ENCODE measurements at places on chromosomes 3 and 15.

DNA sequence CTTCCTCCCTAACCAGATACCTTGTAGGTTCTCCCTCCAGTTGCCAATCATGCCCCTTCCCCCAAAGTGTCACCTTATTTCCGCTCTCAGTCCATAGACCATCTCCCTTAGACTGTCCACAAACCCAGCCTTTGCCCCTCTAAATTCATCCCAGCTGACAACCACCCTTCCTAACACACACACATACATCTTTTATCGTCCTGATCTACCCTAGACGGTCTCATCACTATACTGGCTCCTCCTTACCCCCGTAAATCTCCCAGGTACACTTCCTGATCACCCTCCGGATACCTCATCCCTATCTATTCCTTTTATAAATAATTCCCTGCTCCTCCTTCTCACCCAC is 828 bp downstream of the THOC7 start:
- DNase-seq = no peak

GRCh38 chr15:60605879-60606307 is 127.0 kb upstream of the ICE2 start:
- peak; percentile 67 for DNase-seq

GRCh38 chr3:111648991-111649579 is 53.9 kb upstream of the ZBED2 start:
- DNase-seq = no peak

DNA sequence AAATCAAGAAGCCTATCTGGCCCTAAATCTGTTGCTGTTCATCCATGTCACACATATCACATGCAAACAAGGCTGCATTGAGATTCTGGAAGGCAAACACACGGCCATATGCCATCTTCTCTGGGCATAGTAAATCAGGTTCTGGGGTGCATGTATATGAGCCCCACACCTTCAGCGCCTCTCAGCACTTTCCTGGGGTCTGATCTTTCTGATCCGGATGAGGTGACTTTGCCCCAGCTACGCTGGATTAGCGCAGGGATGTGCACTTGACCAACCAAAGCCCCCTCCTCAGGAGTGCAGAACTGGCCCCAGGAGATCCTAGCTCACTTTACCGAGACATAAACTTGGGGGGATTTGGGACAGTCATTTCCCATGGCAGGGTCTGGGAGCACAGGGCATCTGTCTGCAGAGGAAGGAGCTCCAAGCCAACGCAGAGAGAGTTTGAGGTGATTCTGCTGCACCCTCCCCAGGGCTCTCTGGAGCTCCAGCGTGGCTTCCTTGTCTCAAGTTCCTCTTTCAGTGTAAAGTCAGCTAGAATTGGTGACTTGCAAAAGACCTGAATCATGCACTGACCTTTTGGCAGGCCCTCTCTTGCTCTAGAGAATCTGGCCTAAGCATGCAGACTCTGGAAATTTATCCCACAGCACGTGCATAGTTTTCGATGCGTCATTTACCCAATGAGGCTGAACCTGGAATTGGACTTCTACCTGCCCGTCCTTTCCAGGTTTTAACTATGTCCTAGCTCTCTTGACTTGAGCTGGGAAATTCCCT is 63.5 kb upstream of the KLF13 start:
- DNase-seq = peak; percentile 38

DNA sequence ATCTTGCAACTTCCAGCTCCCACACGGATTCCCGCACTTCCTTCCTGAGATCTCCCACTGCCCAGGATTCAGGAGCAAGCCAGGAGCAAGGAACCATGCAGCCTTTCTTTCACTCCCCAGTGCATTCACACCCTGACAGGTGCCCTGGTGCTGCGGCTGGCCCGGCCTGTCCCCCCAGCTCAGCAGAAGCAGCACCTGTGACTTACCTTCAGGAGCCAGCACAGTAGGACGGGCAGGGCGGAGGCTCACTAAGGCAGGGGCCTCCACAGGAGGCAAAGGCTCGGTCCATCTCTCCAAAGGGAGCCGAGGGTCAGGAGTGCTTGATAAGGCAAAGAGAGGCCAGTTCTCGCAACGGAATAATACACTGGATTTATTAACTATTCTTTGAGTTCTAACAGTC is 4.8 kb downstream of the ANKRD63 start:
- DNase-seq = no peak

DNA sequence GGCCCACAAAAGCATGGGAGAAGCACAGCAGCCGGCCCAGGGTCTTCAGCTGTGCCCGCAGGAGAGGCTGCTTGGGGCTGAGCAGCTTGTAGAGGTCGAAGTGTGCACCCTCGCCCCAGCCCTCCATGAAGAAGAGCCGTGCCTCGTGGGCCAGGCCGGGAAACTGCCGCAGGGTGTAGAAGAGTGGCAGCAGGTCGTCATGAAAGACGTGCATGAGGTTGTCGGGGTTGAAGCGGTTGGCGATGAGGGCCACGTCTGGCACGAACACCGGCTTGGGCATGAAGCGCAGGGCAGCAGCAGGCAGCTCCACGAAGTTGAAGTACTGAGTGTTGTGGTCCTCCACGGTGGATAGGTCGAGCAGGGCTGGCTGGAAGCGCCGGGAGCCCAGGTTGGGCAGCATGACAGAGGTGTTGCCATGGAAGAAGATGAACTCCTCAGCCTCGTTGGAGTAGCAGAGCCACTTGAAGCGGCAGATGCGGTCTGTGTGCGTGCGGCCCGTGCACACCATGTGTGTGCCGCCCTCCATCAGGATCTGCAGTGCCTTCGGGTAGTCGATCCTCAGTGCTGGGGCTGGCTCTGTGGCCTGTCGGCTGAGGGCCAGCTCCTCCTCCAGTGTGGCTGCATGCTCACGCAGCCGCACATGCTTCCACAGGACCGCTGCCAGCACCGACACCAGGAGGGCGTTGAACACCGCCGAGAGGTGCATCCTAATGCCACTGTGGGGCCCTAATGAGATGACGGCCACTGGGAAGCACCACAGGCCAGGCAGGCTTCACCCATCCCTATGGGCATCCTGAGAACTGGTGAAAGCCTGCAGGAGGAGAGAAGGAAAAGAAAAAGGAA is 24.9 kb downstream of the POMGNT2 start:
- no peak for DNase-seq

DNA sequence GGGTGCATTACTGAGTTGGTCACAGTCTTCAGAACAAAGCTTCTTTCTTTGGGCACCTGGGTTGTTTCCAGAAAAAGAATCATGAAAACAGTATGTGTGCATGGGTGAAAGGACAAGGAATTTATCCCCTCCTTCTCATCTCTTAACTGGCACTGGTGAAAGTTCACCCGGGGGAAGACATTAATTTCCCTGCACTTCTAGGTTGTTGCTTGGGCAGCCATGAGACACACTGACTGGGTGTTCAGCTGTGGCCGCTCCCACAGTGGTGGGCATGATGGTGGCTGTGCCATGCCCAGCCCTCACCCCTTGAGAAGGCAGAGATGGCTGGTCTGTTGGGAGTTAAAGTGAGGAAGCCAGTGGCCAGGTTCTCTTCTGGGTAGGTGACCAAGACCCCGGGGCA is 16.6 kb upstream of the KY start:
- DNase-seq = no peak

GRCh38 chr3:177439694-177440269 is 242.5 kb upstream of the TBL1XR1 start:
- no peak for DNase-seq

GRCh38 chr3:141051443-141052200 is 475 bp downstream of the SPSB4 start:
- peak; percentile 53 for DNase-seq

GRCh38 chr3:158728061-158728377 is 4.2 kb downstream of the RARRES1 start:
- DNase-seq = no peak

GRCh38 chr3:40679290-40679689 is 154.5 kb downstream of the ZNF621 start:
- DNase-seq = no peak

DNA sequence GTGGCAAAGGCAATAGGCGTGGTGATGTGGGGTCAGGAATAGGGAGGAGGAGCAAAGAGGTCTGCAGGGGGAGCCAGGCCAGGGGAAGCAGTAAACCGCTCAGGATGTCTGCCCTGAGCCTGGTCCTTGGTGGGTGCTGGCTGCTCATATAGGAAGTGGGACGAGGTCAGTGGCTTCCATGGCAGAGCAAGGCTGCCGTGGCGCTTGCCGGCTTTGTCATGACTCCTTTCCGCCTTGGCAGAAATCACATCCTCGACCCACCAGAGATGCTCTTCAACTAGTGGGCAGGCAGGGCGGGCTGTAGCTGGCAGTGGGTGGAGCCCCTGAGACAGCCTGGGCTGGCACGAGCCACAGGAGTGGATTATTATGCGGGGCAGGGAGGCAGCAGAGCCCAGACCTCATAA is 13.1 kb upstream of the SKOR1 start:
- DNase-seq = no peak

DNA sequence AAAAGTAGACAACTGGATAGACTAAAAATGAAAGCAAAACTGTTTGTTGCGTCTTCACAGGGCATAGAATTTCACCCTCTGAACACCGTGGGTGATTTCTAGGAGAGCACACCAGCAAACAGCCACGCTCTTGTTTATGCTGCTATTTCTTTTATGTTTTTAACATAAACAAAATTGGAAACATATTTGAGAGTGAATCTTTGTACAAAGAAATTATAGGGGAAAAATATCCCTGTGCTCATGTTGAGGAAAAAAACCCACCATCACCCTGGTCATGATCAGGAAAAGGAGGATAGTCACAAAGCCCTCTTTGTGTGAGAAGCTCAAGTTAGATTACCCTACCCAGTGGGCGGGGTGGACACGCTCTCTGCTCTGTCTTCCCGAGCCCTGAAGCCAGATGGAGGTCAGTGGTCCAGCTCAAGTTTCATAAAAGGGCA is 313.3 kb downstream of the SATB1 start:
- DNase-seq = peak; percentile 60

DNA sequence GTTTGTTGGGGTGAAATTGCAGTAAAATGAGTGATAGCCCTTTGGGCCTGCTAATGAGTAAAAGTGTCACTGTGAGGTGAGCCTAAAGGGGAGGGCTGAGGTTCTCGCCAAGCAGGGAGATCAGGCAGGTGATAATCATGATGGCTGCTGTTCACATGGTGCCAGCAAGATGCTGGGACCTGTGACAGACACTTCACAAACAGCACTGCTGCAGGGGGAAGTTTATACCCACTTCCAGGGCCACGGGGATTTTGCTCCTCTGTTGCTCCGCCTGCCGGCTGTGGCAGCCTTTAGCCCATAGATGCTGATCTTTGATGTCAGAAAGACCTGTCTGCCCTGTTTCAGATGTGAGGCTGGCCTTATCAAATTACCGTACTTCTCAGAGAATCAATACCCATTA is 96.7 kb downstream of the SV2B start:
- DNase-seq = no peak

DNA sequence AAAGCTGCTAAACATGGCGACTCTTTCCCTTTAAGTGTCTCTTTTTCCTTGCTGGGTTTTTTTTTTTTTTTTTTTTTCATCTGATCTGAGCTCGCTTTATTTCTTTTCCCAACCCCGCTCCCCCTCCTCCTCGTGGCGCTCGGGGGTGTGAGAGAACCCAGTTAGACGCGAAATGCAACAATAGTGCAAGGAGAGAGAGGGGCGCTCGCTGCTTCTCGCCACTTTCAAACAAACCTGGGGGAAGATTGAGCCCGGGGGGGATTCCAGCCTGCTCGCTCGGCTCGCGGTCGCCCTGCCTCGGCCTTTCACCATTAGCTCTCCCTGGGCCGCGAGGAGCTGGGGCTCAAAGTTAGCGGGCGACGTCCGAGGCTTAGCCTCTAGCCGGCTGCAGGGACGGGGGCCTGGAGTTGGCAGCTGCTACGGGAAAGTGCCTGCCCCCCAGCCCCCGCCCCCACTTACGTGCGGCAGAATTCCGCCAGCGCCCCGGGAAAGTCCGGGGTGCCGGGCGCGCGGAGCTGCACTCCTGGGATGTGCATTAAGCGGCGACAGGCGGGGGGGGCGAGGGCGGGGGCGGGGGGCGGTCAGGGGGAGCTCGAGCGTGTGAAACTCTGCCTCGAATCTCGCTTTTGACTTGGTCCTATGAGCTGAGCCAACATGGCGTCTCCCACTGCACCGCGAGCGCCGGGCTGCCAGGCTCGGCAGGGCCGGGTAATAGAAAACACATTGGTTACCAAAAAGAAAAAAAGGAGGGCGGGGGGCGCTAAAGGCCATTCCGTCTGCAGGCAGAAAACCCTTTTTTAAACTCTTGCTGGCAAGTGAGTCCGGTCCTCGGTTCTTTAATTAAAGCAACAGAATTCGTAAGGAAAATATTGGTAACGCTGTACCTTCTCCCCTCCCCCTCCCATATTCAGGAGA is 10.4 kb downstream of the NR2F2 start:
- DNase-seq = peak; percentile 70

- peak; percentile 35 for DNase-seq
These were observed 257.2 kb upstream of the TPRG1 start for GRCh38 chr3:188914552-188914951.

GRCh38 chr3:178169421-178169820 is 366.8 kb upstream of the KCNMB2 start:
- no peak for DNase-seq

- DNase-seq = no peak
These were observed 79.1 kb upstream of the CGNL1 start for GRCh38 chr15:57297163-57297593.

- no peak for DNase-seq
These were observed 119.4 kb upstream of the CGNL1 start for GRCh38 chr15:57256939-57257338.

DNA sequence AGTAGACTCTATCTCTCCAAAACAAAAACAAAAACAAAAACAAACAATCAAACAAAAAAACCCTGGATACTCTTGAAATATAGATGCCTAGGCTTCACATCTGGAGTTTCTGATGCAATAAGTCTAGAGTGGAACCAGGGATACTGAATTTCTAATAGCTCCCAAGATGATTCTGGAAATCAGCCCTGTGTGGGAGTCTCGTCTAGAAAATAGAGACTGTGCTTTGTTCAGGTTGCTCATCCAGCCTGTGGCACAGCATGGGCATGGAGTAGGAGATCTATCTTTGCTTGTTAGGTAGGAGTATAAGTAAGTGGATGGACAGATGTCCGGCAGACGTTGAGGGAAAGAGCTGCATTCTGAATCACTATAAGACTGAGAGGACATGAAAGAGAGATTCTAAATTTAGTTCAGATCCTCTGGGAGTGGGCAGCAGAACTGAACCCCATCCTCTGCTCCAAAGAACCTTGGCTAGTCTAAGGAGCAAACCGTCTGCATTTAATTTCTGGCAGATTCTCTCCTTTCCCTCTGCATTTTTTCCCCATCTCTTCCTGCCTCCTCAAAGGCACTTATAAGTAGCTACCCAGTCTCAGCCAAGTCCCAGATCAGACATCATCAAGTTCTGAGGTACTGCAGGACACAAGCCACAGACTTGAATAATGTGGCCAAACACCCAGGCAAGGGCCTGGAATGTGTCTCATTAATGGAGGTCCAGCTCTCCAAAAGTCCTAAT is 92.6 kb upstream of the STRIT1 start:
- DNase-seq = no peak

- no peak for DNase-seq
These were observed 121.9 kb downstream of the SLCO3A1 start for GRCh38 chr15:91975241-91975978.

- DNase-seq = no peak
These were observed 203.9 kb downstream of the DTWD1 start for GRCh38 chr15:49824775-49825099.

Data from AG20443 (cell line).